ENCODE measurements at places on chromosomes 11 and 22. TPM values are rescaled to one million over a fixed set of nuclear protein-coding genes. Genes with fewer than 3 reads are reported as not detected.

Gene RAB36
- polyA plus RNA-seq, result 20.9 TPM

- no peak for DNase-seq
These were observed 33.5 kb upstream of the FCHSD2 start for GRCh38 chr11:73175551-73176144.

DNA sequence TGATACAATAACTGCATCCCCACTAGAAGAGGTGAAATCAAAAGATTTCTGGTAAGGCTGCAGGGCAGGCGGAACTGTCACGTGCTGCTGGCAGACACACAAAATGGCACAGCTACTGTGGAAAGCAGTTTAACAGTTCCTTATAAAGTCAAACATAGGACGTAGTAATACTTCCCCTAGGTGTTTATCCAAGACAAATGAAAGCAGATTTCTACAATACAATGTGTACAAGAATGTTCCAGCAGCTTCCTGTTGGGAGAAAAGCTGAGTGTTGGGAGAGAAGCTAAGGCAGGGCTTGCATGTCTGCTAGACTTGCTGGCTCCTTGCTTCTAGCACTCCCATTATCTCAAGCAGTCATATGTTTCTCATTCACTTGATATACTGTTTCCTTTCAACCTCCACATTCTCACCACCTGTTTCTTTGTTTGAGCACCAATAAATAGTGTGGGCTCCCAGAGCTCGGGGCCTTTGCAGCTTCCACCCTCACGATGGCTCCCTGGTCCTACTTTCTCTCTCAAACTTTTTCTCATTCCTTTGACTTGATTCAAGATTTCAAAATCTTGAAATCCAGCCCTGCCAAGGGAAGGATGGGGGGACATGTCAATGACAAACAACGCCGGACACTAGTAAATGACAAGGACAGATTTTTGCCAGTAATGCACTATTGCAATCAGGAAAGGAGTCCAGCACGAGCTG is 21.2 kb upstream of the IL17RA start:
- DNase-seq, result no peak

Gene RTN4RL2
- 2.3 TPM for polyA plus RNA-seq

GRCh38 chr11:559712-560304 is 730 bp downstream of the LMNTD2 start:
- DNase-seq, result no peak

Gene MMP8
- 0.06 TPM for polyA plus RNA-seq

- peak; percentile 50 for DNase-seq
These were observed 20.1 kb downstream of the ADA2 start for GRCh38 chr22:17199003-17199731.

Gene GLYAT
- polyA plus RNA-seq, result 192 TPM

- DNase-seq, result no peak
These were observed at the start of gene MYRF for GRCh38 chr11:61752117-61752924. Gene MYRF (plus strand): TSS chr11:61752636. CDS start chr11:61752745, 109 bp downstream.

Gene CHRM1
- polyA plus RNA-seq, result 0.11 TPM

DNA sequence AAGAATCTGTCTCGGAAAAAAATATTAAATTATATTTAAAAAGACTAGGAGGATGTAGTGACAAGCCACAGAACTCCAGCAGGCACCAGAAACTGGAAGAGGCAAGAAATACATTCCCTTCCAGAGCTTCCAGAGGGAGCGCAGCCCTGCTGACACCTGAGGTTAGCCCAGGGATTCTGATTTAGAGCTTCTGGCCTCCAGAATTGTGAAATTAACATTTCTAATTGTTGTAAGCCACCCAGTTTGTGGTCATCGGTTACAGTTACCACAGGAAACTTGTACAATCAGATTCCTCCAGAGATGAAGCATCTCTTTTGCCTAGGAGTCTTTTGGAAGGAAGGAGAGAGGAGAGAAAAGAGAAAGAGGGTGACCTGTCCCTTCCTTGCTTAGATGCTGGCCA is 6.4 kb upstream of the UBASH3B start:
- no peak for DNase-seq

- DNase-seq, result no peak
These were observed 311.6 kb downstream of the AASDHPPT start for GRCh38 chr11:106389101-106389500.

DNA sequence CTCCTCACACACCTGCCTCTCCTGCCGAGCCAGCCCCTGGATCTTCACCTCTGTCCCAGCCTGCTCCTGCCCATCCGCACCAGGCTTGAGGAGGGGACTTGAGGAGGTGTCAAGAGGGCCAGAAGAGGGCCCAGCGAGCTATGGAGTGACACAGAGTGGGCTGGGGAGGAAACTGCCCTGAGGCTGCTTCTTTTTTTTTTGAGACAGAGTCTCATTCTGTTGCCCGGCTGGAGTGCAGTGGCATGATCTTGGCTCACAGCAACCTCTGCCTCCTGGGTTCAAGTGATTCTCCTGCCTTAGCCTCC is 21.9 kb upstream of the CDON start:
- no peak for DNase-seq

GRCh38 chr11:126124231-126124661 is 61.6 kb upstream of the CDON start:
- no peak for DNase-seq

Gene RAB38
- 22.4 TPM for polyA plus RNA-seq

GRCh38 chr11:66230156-66230555 is 38.3 kb upstream of the RAB1B start:
- no peak for DNase-seq

Gene PYGM
- 3.2 TPM for polyA plus RNA-seq

- no peak for DNase-seq
These were observed 115.8 kb downstream of the KCNC1 start for GRCh38 chr11:17850336-17850735.
